ENCODE measurements at places on chromosomes 4 and X.

DNA sequence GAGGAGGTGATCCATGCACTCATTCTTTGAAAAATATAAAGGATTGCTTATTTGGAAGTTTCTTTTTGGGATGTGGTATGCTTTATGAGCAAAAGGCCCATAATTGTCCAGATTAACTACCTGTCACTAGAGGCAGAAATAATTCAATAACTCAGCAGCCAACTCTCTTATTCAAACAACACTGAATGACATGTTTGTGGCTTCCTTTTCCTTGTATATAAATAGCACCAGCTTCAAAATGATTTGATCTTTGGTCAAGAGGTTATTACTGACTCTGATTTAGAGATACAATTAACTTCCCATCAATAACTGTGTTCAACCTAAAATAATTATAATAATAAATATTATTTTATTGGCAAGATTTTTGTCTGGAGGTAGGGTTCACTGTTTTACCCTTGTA lies 232.3 kb downstream of the AFF2 start:
- DNase-seq = no peak

GRCh38 chr4:186598686-186599085 lies 43.3 kb upstream of the MTNR1A start:
- DNase-seq = no peak

DNA sequence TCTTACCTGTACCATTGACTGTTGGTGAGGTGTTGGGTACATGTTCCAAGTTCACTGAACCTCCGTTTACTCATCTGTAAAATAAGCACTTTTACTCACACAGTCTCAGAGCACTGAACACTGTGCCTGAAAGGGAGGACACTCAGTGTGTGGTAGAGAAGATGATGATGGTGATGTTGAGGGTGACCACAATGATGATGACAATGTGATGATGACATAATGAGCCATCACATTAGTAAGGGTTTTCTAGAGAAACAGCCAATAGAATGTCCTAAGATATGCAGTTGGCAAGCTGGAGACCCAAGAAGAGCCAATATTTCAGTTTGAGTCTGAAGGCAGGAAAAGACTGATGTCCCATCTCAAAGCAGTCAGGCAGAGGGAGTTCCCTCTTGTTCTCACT lies 315.4 kb upstream of the IGFBP7 start:
- DNase-seq = no peak

- peak; percentile 20 for DNase-seq
Observed at GRCh38 chrX:10833299-10834169, 213.1 kb upstream of the MID1 start.

DNA sequence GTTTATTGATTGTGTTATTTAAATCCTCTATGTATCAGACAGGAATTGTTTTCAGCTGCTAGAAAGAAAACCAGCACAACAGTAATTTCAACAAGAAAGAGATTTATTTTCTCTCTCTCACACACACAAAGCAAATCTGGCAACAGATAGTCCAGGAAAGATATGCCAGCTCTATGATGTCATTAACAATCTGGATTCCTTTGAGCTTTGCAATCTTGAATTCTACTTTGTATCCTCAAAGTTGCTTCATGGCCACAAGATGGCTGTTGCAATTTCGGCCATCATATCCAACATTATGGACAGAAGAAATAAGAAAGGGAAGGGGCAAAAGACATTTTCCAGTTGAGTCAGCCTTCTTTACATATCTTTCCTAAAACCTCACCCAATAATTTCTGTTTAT lies 19.8 kb upstream of the FMR1 start:
- DNase-seq = no peak

- DNase-seq = no peak
Observed at GRCh38 chr4:1033840-1034551, 22.6 kb downstream of the FGFRL1 start.

GRCh38 chr4:98343626-98344025 lies 82.4 kb downstream of the RAP1GDS1 start:
- DNase-seq = no peak

GRCh38 chr4:169236873-169237626 lies 33.7 kb downstream of the SH3RF1 start:
- DNase-seq = no peak

- no peak for DNase-seq
Observed at GRCh38 chrX:34147345-34147744, 15.2 kb upstream of the FAM47A start.

DNA sequence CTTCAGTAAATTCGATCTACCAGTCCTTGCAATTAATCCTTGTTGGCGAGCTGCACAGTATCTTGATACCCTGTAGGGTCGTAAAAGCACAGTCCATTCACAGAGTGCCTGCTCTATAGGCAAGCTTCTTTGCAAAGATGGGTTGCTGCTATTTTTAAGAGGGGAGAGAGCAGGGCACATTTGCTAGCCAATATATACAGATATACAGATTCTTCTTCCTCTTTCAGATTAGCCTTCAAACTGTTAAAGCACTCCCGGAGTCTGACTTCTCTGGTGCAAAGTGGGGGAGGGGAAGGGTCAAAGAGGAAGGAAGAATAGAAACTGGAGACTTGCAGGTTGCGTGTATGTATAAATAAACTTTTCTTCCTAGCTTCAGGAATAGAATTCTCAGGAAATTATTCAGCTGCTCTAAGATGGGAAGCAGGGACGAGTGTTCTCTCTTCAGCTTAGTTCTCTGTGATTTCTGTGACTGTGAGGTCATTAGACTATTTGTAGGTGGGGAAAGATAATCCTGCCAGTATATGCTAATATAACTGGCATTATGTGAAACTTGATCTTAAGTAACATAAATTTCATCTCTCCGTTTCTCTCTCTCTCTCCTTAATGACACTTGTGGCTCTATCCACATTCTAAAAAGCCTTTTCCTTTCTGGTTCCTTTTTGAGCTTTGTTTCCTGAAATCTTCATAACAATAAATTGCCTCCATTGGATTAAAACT lies at the start of gene CYSLTR1:
Gene CYSLTR1, minus strand, starts transcription at position 242 of the 717 bp plus-strand sequence. CDS start 53,865 bp downstream, outside the sequence.
- no peak for DNase-seq

DNA sequence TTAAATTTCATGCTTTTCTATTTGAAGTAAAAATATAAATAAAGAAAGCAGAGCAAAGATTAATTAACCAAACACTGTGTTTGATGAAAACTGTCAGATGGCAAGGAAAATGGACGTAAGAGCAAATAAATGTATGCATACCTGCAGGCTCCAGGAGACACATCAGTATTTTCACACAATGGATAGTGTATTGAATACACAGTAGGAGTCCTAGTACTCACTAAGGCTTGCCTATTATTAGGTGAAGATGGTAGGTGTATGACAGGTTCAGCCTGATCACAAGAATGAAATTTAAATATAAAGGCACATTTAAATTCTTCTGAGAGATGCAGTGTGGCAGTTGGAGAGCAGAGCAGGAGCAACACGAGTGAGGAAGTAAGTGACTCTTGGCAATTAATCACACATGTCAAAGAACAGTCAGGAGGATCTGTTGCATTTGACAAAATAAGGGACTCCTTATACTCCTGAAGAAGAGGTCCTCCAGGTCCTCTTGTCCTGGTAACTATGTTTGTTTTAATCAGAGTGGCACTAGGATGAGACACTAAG lies 106.0 kb upstream of the NDST4 start:
- DNase-seq = no peak

DNA sequence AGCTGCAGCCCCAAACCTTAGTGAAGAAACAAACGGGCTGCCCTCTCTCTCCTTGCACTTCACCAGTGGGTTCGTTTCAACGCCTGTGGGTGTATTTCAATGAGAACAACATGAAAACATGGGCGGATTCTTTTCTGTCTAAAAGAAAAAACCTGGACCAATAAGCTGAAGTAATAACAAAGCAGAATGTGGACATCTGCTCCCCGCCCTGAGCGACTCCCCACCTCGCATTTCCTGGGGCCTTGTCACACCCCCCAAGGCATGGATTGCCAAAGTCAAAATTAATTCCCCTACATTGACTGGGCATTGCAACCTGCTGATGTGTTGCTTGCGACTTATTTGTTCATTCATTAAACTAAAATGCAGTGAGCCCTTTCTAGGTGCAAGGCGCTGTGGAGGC lies 142.9 kb downstream of the BCOR start:
- no peak for DNase-seq

DNA sequence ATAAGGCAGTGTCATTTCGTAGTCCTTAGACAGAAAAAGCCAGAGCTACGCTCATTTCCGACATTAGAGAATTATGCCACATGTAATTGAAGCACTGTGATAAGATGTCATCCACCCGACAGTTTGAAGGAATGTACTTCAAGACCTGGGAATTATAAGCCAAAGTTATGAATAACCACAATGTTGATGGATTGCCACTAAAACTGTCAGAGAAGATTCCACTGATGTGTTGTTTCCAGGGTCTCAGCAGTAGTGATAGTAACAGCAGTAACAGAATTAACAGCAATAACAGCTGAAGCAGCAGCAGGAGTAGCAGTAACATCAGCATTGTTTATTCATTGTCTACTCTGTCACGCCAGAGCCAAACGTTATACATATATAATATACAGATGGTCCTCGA lies 24.7 kb downstream of the RAB33A start:
- peak; percentile 9 for DNase-seq

DNA sequence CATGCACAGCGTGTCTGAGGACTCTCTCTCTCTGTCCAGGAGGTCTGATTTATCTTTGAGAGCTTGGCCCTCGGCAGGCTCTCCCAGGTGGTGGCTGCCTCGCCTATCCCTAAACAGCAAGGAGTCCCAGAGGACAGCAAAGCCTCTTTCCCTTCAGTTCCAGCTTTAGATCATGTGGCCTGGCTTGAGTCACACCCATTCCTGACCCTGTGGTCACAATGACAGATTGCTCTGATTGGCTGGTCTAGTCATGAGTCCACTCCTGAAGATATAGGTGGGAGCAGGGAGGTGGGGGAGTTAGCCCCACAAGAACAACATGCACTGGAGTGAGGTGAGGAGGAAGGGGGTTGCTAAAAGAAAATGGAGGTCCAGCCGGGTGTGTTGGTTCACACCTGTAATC lies 12.1 kb upstream of the PORCN start:
- DNase-seq = no peak
